ENCODE measurements at places on chromosomes 11 and 22. TPM values are rescaled to one million over a fixed set of nuclear protein-coding genes. Genes with fewer than 3 reads are reported as not detected.
A peak's percentile ranks its signal among the peaks of the same experiment; 100 is the strongest.

ZPR1 gene
- polyA plus RNA-seq = 44.9 TPM

- no peak overlapping the region for H3K27ac ChIP-seq
- DNase-seq = no peak
- H3K4me3 ChIP-seq = no peak overlapping the region
- H3K36me3 ChIP-seq = no peaks in the 10 kb centered on the region
These were observed 60.9 kb upstream of the EMID1 start for GRCh38 chr22:29144786-29145160.

GRCh38 chr11:2825889-2826678 is 59.5 kb downstream of the CDKN1C start:
- peaks cover 36% of the 10 kb centered on the region for H3K36me3 ChIP-seq
- H3K4me1 ChIP-seq = peaks cover 5% of the 10 kb centered on the region
- no peak overlapping the region for H3K27ac ChIP-seq
- no peak overlapping the region for H3K4me3 ChIP-seq
- no peak for DNase-seq
- peaks cover 15% of the 10 kb centered on the region for H3K27me3 ChIP-seq

GRCh38 chr11:104895634-104896033 is 2.6 kb downstream of the CASP12 start:
- H3K27me3 ChIP-seq = no peaks in the 10 kb centered on the region
- peaks cover 26% of the 10 kb centered on the region for H3K4me1 ChIP-seq
- H3K27ac ChIP-seq = peak overlapping the region; percentile 34
- DNase-seq = no peak
- H3K36me3 ChIP-seq = peaks cover 5% of the 10 kb centered on the region

DNA sequence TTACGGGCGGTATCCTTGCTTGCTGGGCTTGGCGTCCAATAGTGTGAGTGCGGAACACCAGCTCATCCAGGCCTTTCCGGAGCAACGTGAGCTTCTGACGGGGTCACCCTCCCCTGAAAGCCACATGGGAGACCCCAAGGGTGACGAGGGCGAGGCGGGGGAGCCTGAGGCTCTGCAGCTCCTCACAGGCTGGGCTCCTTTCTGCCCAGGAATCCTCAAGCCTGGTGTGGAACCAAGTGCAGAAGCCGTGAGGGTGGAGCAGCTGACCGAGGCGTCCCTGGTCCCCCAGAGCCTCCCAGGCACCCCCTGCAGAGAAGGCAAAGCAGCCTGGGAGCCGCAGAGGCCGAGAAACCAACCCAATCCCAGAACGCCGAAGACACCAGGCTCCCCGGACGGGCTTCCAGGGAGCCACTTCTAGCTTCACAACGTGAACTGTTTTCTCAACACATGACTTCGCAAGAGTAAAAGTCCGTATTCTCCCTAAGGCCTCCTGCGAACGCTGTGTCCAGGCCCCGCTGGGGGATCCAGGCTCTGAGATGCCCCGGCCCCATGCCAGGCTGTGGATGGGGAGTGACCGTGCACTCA is 530.3 kb downstream of the BRD1 start:
- no peaks in the 10 kb centered on the region for H3K36me3 ChIP-seq
- H3K27me3 ChIP-seq = peaks cover 5% of the 10 kb centered on the region
- no peak overlapping the region for H3K27ac ChIP-seq

DNA sequence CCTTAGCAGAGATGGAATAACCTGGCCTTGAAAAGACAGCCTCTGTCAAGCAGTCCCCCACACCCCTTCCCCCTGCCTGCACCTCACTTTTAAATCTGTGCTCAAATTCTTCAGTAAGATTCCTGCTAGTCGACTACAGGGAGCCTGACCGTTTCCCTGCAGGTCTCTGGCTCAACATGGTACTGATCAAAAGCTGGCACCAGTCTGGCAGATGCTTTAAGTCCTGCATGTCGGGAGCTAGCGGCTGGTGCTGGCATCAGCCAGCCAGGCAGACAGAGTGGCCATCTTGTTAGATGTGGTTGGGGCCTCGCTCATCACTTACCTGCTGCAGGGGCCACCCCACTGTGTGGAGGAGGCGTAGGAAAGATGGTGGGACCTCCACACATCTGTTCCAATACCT is 204.4 kb upstream of the SORL1-AS1 start:
- no peaks in the 10 kb centered on the region for H3K36me3 ChIP-seq
- no peak overlapping the region for H3K27ac ChIP-seq

HPX gene
- not detected for polyA plus RNA-seq

- DNase-seq = peak; percentile 22
- H3K4me1 ChIP-seq = peaks cover 48% of the 10 kb centered on the region
- H3K36me3 ChIP-seq = no peaks in the 10 kb centered on the region
- H3K4me3 ChIP-seq = peak overlapping the region; percentile 92
- H3K27ac ChIP-seq = peak overlapping the region; percentile 84
These were observed 67.5 kb downstream of the GAB2 start for GRCh38 chr11:78350091-78350645.

- no peak overlapping the region for H3K27ac ChIP-seq
- H3K27me3 ChIP-seq = no peaks in the 10 kb centered on the region
- H3K36me3 ChIP-seq = peaks cover 4% of the 10 kb centered on the region
- no peak overlapping the region for H3K4me3 ChIP-seq
These were observed 99.4 kb upstream of the MTMR2 start for GRCh38 chr11:96023275-96023674.

DNA sequence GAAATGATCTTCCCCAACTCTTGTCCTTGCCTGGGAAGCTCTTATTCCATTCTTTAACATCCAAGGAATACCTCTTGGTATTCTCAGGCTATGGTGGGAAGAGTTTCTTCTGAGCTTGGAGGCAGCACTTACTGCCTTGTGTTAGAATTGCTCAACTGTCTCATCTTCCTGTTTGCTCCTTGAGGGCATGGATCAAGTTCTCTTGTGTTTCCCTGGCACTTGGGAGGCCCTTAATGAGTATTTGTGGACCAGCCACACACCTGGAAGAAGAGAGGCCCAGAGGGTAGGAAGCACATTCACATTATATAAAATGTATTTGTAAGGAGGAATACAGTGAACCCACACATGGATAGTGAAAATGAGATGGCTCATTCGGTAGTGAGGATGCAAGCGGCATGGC is 3.4 kb upstream of the SORL1-AS1 start:
- peaks cover 81% of the 10 kb centered on the region for H3K4me1 ChIP-seq
- no peaks in the 10 kb centered on the region for H3K27me3 ChIP-seq
- peak overlapping the region; percentile 88 for H3K27ac ChIP-seq
- H3K36me3 ChIP-seq = peaks cover 4% of the 10 kb centered on the region
- no peak for DNase-seq
- no peak overlapping the region for H3K4me3 ChIP-seq

- H3K4me3 ChIP-seq = no peak overlapping the region
- no peaks in the 10 kb centered on the region for H3K27me3 ChIP-seq
- H3K4me1 ChIP-seq = peaks cover 16% of the 10 kb centered on the region
These were observed 12.3 kb downstream of the NARS2 start for GRCh38 chr11:78562398-78562797.

CHRNA10 gene
- not detected for polyA plus RNA-seq
